ENCODE measurements at places on chromosomes 6 and 20. TPM values are rescaled to one million over a fixed set of nuclear protein-coding genes. Genes with fewer than 3 reads are reported as not detected.
A peak's percentile ranks its signal among the peaks of the same experiment; 100 is the strongest.

DNA sequence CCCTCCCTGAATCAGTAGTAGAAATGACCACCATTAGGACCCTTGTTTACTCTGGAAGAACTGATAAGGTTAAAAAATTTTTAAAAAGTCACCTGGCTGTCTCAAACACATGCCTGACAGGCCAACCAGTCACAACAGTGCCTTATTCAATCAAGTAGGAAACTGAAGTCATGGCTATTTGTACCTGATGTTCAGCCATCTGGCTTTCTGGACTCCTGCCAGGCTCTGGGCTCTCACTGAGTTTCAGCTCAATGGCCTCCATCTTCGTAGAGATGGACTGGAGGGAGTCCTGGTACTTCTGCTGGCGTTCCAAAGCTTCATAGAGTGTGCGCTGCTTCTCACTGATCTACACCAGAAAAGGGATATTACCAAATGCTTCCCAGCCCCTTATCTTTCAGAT, 343.8 kb downstream of the SYNE1 start:
- no peak for DNase-seq

- peak; percentile 31 for DNase-seq
Measured at GRCh38 chr6:52994839-52995088, 320 bp downstream of the GSTA4 start.

GRCh38 chr6:135699705-135700104, 151.8 kb upstream of the PDE7B start:
- DNase-seq, result no peak

DNA sequence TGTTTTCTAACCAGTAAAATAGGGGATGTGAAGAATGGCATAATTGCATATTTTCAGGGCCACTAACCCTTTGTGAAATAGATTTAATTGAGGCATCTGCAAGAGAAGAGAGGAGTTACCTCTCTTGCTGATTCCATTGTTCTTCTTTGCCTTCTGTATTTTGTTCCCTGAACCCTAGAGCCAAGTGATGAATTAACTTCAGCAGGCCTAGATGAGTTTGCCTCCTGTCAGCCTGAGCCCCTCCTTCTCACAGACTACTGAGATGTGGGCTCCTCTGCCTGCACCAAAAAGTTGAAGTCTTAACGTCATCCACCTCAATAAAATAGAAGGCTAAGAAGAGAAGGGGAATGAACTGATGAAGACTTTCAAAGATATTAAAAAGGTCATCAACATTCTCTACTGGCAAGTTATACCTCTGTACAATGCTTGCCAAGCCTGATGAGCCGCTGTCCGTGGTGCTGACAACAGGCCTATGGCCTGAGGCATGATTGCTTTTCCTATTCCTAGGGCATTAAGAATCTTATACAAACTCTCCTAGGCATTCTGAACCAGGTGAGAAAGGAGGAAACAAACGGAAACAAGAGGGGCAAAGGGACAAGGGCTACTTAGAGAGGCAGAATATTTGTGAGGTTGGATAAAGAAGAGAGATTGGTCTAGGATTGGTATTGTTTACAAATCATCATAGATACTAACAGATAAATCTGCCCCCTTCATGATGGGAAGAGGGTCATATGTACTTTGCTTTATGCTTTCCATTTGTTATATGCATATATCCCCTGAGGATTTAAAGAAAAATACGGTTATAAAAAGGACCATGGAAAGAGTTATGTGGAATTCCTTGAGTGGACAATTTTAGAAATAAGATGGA, 46.8 kb downstream of the CD24 start:
- peak; percentile 27 for DNase-seq

DNA sequence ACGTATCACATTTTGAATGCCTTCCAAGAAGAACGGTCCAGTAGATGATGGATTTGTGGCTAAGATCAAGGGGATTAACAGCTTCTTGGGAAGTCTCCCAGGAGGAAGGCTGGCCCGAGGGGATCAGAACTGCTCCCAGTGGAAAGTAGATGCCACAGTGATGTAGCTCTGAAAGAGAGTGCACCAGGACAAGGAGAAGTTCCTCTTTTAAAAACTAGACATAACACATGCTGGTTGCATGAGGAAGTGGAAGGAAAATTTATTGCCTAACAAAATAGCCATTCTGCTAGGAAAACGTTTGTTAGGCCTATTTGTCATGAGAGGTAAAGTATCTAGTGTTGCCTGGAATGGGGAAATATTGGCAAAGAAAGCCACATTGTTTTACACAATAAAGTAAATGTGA, 87.8 kb downstream of the CDH26 start:
- no peak for DNase-seq

DNA sequence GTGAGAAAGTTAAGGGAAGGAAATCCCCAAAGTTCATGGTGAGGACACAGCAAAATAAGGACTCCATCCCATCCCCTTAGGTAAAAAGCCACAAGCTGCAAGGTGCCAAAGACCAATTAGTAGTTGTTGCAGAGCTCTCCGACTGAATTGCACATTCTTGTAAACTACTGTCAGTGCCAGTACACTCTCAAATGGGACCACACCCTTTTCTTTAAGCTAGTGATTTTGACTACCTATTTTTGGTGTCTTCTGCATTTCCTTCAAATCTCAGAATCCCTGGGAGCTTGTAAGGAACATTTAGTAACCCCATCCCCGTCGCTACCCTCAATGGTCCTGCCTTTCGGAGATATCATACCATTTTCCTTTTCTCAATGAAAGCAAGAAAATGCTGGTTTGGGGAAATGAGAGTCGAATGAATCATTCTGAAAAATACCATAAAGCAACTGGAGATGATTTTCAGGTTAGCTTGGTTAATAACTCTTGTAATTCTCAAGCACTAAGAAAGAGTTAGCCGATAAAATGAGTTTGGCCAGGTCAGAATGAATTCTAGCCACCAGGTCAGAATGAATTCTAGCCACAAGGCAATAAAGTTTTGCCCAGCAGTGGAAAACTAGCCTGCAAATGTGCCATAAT, 5.2 kb upstream of the HMGN3 start:
- no peak for DNase-seq

DNA sequence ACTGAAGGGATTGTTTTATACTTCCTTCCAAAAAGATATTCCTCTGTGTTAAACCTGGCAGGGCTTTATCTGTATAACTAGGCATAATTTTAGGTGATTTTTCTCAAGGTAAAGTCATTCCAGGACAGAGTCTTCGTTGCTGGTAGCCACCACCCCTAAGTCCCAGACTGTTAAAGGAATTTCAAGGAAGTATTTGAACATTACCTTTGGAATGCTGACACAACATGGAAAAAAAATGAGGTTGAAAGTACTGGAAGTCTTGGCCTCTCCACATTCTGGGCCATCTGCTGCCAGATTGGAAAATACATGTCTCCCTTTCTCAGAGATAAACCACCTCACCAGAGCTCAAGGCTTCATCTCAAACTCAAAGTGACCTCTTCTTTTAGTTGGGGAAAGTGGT, 27.0 kb upstream of the ETV7 start:
- DNase-seq, result no peak

The ENPP4 gene
- total RNA-seq, result 3.6 TPM

The STX7 gene
- total RNA-seq, result 9.5 TPM

The TIAM2 gene
- 4.9 TPM for total RNA-seq

The DSTN gene
- total RNA-seq, result 627 TPM
